NCI-H1694 (cell line): ENCODE measurements at places on chromosomes 6 and 20.

- DNase-seq = no peak
Observed at GRCh38 chr20:20734475-20734948, 22.1 kb upstream of the RALGAPA2 start.

- no peak for DNase-seq
Observed at GRCh38 chr6:164258421-164258820, 843.9 kb downstream of the QKI start.

DNA sequence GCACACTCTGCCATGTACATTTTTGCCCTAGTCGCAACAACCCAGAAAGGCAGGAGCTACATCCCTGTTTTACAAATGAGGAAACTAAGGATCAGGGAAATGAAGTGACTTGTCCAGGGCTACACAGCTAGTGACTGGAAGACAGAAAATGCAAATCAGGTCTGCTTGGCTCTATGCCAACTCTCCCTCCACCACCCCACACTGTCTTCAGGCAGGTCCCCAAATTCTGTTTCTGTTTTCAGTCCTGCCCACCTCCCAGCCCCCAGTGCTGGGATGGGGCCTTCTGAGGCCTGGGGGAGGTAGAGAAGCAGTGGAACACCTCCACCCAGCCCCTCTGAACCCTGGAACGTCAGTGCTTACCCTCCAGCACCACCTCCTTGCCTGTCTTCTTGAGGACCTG, 5.1 kb downstream of the SNTA1 start:
- DNase-seq = no peak

DNA sequence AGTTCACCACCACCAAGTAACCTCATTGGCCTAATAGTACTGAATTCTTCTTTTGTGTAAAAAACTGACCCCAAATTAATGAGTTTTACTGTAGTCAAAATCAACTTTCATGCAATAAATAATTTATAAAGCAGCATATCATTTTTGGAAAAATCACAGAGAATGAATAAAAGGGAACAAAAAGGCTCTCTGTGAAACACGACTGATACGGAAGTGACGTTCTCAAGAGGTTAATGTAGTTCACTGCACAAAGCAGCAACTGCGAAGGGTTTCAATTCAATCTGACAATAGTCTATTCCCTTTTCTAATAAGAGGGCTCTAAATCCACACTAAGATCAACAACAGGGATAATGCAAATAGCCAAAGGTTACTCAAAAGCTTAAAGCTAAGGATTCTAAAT, 70.3 kb downstream of the PREP start:
- DNase-seq = no peak

- DNase-seq = peak; percentile 97
Observed at GRCh38 chr6:158799051-158799792, 19.9 kb downstream of the EZR start.

- DNase-seq = no peak
Observed at GRCh38 chr20:61387204-61387953, 135.3 kb downstream of the CDH4 start.

DNA sequence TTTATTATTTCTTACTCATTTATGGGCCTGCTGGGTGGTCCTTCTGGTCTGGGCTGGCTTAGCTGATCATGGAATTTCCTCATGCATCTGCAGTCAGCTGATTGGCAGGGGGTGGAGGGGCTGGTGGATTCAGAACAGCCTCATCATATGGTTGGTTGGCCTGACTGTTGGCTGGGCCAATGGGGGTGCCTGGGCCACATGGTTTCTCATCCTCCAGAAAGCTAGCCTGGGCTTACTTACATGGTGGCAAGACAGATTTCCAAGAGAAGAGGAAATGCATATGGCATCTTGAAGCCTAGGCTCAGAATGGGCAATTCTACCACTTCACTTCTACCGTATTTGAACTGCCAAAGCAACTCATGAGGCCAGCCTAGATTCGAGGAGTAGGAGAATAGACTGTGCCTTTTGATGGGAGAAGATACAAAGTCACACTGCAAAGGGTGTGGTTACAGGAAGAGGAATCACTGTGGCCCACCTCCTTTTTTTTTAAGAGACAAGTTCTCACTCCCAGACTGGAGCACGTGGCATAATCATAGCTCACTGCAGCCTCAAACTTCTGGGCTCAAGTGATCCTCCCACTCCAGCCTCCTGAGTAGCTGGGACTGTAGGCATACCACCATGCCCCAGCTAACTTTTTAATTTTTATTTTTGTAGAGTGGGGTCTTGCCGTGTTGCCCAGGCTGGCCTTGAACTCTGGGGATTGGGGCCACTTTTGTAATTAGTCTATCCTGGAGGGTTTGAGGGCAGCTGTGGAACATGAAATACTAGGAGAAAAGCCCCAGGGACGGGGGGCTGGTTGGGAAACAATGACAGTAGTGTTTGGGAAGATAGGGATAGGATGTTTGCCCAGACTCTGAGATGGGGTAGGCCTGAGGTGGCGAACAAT, 47.6 kb upstream of the RNF24 start:
- no peak for DNase-seq

GRCh38 chr6:125107048-125107447, 46.5 kb upstream of the TPD52L1 start:
- no peak for DNase-seq

- no peak for DNase-seq
Observed at GRCh38 chr20:47336129-47336754, 20.3 kb downstream of the ZMYND8 start.

DNA sequence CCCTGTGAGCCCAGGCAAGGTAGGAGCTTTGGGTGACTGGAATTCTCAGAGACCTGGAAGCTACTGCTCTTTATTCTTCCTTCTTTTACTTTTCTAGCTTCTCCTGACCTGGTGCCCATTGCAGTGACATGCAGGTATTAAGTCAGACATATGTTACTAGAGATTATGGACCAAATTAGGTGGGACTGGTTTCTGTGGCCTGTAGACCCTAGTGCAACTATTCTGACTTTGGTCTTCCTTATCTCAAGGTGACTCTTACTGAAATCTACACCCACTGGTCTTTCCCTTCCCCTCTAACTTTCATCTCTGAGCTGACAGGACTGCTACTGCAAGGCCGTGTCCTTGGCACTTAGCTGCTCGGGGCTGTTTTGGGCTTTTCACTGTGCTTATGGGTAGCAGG, 24.4 kb upstream of the TMEM217 start:
- DNase-seq = no peak

DNA sequence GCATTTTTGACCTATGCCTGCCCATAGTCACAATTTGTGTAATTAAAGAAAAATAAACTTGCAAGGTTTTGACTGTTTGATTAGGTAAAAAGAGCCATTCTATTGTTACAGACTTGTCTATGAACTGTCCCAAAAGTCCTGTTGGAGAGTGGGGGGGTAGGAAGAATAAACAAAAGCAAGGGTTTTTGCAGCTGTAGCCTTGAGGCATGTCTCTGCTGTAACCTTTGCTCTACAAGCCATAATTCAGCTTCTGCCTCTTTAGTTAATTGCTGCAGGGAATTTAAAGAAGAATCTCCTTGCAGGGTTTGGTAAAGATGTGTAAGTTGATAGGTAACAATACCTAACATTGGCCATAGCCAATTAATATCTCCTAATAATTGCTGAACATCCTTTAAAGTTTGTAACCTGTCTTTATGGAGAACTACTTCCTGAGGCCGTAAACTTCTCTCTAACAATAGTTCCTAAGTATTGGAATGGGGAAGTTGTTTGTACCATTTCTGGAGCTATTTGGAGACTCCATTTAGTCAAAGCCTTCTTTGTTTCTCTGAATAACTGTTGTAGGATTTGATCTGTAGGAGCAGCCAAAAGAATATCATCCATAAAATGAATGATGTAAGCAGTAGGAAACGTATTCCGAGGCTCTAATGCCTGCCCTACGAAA, 7.9 kb upstream of the ABHD12 start:
- DNase-seq = no peak

DNA sequence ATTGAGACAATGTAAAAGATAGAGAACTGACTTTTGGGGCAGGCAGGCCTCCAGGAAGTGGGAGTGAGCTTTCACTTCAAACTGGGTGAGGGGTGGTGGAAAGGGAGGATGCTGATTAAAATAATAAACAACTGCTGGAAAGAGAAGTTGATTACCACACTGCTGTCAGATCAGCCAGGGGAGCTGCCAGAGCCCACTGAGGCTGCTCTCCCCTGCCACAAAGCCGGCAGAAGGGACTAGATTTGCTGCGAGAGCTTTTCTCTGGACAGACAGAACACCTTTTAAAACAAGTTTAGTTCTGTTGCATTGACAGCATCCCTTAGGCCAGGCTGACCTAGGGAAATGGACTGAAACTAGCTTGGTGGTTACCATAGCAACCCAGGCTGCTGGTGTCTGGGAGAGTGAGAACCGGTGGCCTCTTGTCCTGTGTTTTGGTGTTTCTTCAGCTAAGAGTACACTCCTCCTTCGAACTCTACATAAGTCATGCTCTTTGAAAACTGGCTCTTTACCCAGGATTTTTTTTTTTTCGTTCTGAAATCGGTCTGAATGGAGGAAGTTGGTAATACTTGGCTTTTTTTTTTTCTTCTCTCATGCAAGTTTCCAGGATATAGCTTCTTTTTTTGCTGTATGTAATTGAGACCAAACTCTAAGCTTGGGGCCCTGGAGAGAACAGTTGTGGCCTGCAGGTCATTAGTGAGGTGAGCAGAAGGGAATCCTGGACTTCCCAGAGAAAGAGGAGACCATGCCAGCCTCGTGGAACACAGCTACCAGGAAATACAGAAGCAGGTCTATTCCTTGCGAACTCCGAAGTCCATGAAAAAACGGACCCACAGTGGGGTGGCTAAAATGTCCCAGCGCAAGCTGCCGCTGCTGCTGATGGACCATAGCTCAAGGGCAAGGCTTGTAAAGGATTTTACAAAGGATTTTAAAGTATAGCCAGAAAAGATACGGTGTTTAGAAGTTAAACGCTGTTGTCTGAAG, 374.4 kb downstream of the UTRN start:
- DNase-seq = no peak

GRCh38 chr6:118932421-118932820, 2.5 kb downstream of the MCM9 start:
- no peak for DNase-seq

GRCh38 chr6:117078624-117079023, 186.7 kb upstream of the VGLL2 start:
- no peak for DNase-seq

GRCh38 chr6:21586740-21587178, 6.8 kb upstream of the SOX4 start:
- peak; percentile 82 for DNase-seq

DNA sequence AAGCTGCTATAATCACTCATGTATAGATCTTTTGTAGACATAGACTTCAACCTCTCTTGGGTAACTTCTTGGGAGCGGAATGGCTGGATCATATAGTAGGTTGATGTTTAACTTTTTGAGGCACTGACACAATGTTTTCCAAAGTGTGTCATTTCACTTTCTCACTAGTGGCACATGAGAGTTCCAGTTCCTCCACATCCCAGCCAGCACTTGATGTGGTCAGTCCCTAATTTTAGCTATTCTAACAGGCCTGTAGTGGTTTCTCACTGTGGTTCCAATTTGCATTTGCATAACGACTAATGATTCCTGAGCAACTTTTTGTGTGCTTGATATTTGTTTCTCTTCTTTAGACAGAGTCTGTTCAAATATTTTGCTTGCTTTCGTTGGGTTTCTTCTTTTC, 221.3 kb downstream of the DLL1 start:
- DNase-seq = no peak

- no peak for DNase-seq
Observed at GRCh38 chr20:4828830-4829513, 107.3 kb downstream of the PRND start.

- DNase-seq = no peak
Observed at GRCh38 chr20:3134151-3134550, 25.5 kb downstream of the FASTKD5 start.

- no peak for DNase-seq
Observed at GRCh38 chr6:107079429-107079828, 35.9 kb downstream of the BEND3 start.

DNA sequence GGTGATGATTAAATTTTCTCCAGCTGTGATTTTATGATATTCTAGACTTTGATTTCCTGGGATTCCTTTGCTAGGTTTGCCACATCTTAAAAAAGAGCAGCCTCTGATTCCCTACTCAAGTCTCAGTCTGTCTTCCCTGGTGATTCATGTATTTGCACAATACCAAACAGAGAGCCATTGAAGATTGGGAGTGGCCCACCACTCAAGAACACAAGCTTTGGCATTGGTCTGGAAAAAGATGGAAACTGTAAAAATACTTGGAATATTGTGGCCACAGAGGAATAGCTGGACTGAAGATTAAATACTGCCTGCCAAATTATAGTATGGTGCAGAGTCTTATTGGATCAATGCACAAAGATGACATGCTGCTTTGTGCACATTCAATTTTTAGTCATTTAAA, 32.9 kb downstream of the PTCHD4 start:
- no peak for DNase-seq

- DNase-seq = no peak
Observed at GRCh38 chr20:62192635-62193034, 9.8 kb downstream of the MTG2 start.

DNA sequence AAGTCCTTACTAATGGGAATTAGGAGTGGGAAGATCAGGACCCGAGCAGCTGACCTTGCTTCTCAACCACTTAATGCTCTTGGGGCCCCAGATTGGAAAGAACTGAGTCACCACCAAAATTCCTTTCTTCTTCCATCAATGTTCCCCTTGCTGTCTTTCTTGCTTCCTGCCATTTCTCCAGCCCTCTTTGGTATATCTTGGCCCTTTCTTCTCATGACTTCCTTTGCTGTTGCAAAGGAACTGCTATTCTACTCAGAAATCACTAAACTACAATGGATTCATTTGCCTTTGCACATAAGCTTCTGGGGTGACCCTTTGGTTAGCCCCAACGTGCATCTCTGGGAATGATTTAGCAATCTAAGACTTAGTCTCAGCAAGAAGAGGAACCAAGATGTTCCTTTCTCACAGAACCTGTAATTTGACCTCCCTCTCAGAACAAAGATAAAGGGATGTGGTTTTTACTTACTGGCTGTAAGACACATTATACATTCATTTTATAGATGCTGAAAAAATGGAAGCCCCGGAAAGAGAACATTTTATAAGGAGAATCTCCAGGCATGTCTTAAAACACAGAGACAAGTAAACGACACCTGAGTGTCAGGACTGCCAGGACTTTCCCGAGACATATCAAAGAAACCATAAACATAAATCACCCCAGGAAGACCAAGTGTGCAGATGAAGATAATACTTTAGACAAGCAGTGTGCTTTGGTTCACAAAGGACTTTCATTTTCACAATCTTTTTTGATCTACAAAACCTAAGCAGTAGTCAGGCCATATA, 99.0 kb upstream of the TNFAIP3 start:
- no peak for DNase-seq

DNA sequence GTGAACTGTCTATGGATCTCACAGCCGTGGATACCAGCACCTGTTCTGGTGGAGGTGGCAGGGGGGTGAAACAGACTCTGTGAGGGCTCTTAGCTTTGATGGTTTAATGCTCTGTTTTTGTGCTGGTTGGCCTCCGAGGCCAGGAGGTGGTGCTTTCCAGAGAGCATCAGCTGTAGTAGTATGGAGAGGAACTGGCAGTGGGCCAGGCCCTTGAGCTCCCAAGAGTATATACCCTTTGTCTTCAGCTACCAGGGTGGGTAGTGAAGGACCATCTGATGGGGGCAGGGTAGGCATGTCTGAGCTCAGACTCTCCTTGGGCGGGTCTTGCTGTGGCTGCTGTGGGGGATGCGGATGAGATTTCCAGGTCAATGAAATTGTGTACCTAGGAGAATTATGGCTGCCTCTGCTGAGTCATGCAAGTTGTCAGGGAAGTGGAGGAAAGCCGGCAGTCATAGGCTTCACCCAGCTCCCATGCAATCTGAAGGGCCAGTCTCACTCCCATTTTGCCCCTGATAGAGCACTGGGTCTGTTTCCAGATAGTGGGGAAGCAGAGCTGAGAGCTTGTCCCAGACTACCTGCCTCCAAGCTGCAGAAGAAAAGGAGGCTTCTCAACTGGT, 102.7 kb upstream of the AHI1 start:
- DNase-seq = no peak
